GF-D8 (cell line): ENCODE measurements at places on chromosomes 2 and 18.

DNA sequence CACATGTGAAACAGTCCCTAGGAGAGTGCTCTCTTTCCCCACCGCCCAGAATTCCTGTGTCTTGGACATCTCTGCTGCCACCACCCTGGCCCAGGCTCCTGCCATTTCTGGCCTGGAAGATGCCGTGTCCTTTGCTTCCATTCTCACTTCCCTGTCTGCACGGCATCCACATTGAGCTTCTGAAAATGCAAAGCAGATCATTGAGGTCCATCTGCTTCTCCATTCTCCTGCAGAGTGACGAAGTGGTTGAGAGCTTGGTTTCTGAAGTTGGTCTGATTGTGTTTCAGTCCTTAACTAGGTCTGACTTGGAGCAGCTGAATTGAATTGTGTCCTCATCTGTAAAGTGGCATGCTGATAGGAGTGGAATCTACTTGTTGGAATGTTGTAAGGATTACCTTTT lies 98.7 kb upstream of the MGAT5 start:
- no peak for DNase-seq

GRCh38 chr2:173947131-173947530 lies 18.0 kb downstream of the SP3 start:
- no peak for DNase-seq

DNA sequence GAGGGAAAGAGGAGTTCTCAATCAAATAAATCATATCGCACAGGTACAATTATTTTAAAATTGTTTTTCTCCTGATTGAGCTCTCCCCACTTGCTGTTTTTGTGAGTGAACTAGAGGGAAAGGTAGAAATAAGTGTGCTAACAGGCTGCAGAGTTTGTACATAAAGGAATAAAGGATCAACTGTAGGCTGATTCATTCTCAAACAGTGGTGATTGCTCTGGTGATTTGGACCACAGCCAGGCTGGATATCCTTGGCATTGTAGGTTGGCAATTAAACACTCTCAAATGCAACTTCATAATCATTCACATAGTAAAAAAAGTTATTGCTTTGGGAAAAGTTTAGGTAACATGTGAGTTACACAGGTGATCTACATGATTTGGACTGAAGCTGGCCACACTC lies 29.8 kb downstream of the LRP1B start:
- no peak for DNase-seq

- no peak for DNase-seq
Observed at GRCh38 chr2:102190430-102191107, 3.7 kb downstream of the IL1RL2 start.

- peak; percentile 54 for DNase-seq
Observed at GRCh38 chr2:69977186-69977585, 15.8 kb upstream of the ASPRV1 start.

DNA sequence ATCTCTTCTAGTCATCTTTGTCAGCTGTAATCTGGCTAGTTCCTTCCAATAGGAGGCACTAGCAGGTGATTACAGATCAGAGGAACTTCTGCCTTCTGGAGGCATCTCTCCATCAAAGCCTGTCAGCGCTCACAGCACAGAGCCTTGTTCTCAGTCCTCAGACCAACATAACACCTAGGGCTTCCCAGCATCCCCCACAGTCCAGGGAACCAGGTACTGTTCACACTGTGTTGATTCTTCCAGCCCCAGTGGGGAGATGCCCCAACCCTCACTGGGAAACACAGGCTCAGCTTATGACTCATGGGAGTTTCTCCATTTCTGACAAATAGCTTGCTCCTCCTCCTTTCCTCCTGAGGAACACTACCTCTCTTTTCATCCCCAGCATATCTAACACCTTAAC lies 601.7 kb downstream of the CBLN2 start:
- DNase-seq: no peak
